Muscle of arm (tissue), 14 donors: ENCODE measurements at places on chromosomes 4 and X. TPM values are rescaled to one million over a fixed set of nuclear protein-coding genes. Genes with fewer than 3 reads are reported as not detected.

DNA sequence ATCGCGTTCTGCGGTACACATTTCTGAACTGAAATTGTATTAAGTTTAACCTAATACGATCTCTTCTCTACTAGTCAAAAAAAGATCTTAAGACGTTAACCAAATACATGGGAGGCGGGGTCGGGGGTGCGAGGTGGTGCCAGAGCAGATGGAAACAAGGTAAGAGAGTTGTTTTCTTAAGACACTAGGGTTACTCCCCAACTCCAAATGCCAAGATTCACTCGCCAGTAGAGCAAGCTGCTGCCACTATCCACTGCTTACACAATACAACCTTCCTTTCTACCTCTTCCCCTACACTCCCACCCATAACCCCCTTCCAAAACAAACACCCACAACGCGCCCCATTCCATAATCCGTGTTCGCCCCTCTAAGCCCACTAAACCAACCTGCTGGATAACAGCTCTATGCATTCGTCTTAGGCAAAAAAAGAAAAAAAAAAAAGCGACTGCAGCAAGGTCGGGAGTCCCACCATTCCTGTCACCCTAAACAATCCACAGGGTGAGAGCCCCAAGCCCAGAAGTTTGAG, 1.3 kb downstream of the LCORL start:
- peak; percentile 13 for DNase-seq

DNA sequence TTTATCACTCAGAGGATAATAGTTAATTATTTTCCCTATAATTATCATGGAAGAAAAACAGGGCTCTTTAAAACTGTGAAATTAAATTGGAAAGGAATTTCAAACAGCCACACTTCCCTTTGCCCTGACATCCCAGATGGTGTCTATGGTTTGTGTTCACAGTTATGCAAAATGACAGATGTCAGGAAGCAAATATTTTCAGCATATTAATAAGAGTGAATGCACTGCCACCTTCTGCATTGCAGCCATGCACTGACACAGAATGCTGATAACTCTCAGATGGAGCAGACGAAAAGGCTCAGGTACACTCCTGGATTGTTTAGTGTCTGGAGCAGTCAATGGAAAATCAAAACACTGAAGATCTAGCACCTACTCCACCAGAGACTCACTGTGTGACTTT, 57.6 kb downstream of the RWDD4 start:
- DNase-seq, result no peak

- DNase-seq, result no peak
Measured at GRCh38 chr4:47717188-47717587, 120.7 kb downstream of the CORIN start.

GRCh38 chr4:7461230-7461629, 26.5 kb upstream of the PSAPL1 start:
- no peak for DNase-seq

The MTNR1A gene
- not detected for polyA plus RNA-seq

The CXCL11 gene
- polyA plus RNA-seq, result 0.21 TPM

The XG gene
- 1.5 TPM for polyA plus RNA-seq
